ENCODE measurements at places on chromosomes 3 and 15. TPM values are rescaled to one million over a fixed set of nuclear protein-coding genes. Genes with fewer than 3 reads are reported as not detected.

RAMAC gene
- 15.0 TPM for total RNA-seq

CCDC39 gene
- not detected for total RNA-seq

TRPM1 gene
- not detected for total RNA-seq

KY gene
- 20.6 TPM for total RNA-seq

ARGFX gene
- total RNA-seq, result not detected

PRTG gene
- total RNA-seq, result 0.77 TPM

CD276 gene
- 39.0 TPM for total RNA-seq

EOMES gene
- 0.17 TPM for total RNA-seq

KIF15 gene
- total RNA-seq, result 1.1 TPM

ZNF717 gene
- total RNA-seq, result 7.7 TPM

EFHB gene
- not detected for total RNA-seq

WDR48 gene
- 33.1 TPM for total RNA-seq

RHCG gene
- total RNA-seq, result not detected

LMAN1L gene
- 23.5 TPM for total RNA-seq

KLHL40 gene
- 0.12 TPM for total RNA-seq

RTP3 gene
- total RNA-seq, result not detected

TMEM158 gene
- total RNA-seq, result 0.82 TPM

MTMR10 gene
- 34.8 TPM for total RNA-seq

DNASE1L3 gene
- 1.9 TPM for total RNA-seq

RPL14 gene
- total RNA-seq, result 1,099 TPM

COL6A5 gene
- not detected for total RNA-seq

DNAJB11 gene
- 23.6 TPM for total RNA-seq

SAMMSON gene
- total RNA-seq, result not detected

DZIP1L gene
- 5.7 TPM for total RNA-seq

C3orf85 gene
- not detected for total RNA-seq

GCSAM gene
- not detected for total RNA-seq

TM6SF1 gene
- total RNA-seq, result 6.5 TPM

EFCAB12 gene
- total RNA-seq, result not detected

TMEM207 gene
- not detected for total RNA-seq

NR2E3 gene
- total RNA-seq, result not detected

CLDN18 gene
- total RNA-seq, result not detected

TAGLN3 gene
- total RNA-seq, result not detected

LRRN1 gene
- total RNA-seq, result 0.12 TPM

PCLAF gene
- total RNA-seq, result 0.20 TPM

ACTC1 gene
- total RNA-seq, result 14,086 TPM

ERC2 gene
- 0.94 TPM for total RNA-seq

CDCP1 gene
- 0.30 TPM for total RNA-seq

SHC4 gene
- total RNA-seq, result 2.4 TPM

NUDT16 gene
- total RNA-seq, result 26.0 TPM

SEMA3F gene
- total RNA-seq, result 11.4 TPM

SERINC4 gene
- not detected for total RNA-seq

AMIGO3 gene
- not detected for total RNA-seq

PLA2G4E gene
- total RNA-seq, result not detected

ARL13B gene
- 4.5 TPM for total RNA-seq

CLEC3B gene
- total RNA-seq, result 68.0 TPM

GXYLT2 gene
- total RNA-seq, result 7.3 TPM

Measured in left ventricle myocardium superior (tissue), 1 donor.